ENCODE measurements at places on chromosomes 16 and 17. TPM values are rescaled to one million over a fixed set of nuclear protein-coding genes. Genes with fewer than 3 reads are reported as not detected.

Gene CYGB
- total RNA-seq, result 3.0 TPM

Gene KRT39
- total RNA-seq, result not detected

Gene GINS3
- 2.3 TPM for total RNA-seq

Gene ARHGAP44
- total RNA-seq, result 11.6 TPM

Gene ALOX15B
- not detected for total RNA-seq

DNA sequence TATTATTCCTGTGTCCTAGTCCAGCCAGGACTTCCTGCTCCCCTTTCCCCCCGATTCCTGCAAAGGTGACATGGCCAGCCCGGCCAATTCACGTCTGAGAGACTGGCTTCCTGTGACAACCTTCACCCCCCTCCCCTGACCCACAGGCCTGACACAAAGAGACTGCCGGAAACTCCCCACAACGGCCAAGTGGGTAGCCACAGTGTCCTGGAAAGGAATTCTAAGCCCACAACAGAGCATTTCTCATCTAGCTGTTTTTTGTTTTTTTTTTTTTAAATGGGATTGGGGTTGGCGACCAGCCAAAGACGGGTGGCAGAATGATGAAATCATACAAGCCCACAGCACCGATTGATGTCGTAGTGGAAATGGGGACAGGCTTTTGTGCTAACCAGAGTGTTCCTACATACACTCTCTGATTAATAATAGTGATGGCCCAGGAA is 2.8 kb upstream of the XAF1 start:
- DNase-seq, result no peak

- DNase-seq, result no peak
Observed at GRCh38 chr16:17986991-17987390, 349.5 kb downstream of the NPIPA8 start.

GRCh38 chr17:56159826-56160380 is 6.6 kb downstream of the ANKFN1 start:
- DNase-seq, result no peak

DNA sequence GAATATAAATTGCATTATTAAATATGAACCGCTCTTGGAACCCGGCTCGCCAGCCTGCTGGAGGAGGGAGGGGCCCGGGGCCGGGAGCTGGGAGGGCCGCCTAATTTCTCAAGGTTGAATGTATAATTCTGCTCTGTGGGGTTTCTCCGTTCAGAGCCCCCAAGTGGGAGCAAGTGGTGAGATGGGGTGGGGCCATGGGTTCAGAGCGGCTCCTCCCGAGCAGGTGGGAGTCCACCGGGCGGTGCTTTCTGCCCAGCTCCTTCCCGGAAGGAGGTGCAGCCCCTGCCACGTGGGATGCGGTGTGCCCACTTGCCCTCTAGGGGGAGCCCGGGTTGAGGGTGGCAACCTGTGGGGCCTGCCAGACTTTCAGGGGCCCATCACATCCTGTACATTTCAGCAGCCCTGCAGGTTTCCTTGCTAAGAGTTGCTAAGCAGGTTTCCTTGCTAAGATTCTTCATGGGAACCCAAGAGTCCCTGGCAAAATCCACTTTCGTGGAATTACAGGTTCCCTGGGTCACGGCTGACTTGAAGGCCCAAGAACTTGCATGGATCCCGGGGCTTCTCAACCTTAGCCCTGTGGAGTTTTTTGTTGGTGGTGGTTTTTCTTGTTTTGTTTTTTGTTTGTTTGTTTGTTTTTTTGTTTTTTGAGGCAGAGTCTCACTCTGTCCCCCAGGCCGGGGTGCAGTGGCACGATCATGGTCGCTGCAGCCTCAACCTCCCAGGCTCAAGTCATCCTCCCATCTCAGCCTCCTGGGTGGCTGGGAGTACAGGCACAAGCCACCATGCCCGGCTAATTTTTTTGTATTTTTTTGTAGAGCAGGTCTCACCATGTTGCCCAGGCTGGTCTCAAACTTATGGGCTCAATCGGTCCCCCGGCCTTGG is 196.7 kb upstream of the GSE1 start:
- DNase-seq, result peak; percentile 76

DNA sequence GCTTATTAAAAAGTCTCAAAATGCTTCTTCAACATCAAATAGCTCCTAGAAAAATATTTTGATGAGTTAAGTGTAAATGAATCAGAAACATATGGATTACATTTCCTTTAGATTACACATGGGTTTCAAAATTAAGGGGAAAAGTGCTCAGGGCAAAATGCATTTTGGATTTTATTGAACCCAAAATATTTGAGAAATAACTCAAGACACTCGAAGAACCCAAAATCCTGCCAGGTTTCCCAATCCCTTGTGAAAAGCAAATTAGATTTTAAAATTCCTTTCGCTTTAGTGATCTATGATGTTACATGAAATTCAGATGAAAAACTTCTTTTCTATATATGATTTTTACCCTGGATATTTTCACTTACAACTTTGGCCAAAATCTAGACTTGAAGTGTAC is 847.4 kb upstream of the SOX9 start:
- DNase-seq, result no peak

DNA sequence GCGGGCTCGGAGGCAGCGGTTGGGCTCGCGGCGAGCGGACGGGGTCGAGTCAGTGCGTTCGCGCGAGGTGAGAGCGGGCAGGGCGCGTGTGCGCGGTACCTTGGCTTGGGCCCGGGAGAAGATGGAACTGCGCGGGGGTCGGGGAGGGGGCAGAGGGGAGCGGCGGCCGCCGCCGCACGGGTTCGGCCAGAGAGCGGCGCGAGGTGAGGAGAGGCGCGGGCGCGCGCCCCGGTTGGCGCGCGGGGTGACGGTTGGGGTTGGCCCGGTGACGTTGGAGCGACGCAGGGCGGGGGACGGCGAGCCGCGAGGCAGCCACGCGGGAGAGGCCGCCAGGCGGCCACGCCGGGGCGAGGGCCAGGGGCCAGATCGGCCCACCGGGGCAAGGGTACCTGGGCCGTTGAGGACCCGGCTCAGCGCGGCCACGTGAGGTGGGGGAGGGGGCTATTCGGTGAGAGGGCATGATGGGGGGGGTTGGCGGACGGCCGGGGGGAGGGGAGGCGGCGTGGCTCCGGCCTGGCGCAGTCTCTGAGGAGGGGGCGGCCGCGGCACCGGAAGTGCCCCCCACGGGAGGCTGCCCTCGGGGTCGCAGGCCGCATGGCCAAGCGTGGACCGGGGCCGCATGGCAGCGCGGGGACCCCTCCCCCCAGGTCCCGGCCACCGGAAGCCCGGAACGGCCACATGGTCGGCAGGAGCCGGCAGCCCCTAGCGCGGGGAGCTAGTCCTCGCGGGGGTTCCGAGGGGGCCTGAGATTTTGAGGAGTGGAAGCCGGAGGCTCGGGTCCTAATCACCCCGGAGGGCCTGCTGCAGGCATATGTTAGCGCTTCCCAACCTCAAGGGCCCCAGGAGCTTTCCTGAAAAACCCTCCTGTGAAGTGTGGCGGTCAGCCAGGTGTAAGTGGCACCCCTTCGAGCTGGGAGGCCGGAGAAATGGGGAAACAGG is 527 bp downstream of the EIF5A start:
- DNase-seq, result no peak

DNA sequence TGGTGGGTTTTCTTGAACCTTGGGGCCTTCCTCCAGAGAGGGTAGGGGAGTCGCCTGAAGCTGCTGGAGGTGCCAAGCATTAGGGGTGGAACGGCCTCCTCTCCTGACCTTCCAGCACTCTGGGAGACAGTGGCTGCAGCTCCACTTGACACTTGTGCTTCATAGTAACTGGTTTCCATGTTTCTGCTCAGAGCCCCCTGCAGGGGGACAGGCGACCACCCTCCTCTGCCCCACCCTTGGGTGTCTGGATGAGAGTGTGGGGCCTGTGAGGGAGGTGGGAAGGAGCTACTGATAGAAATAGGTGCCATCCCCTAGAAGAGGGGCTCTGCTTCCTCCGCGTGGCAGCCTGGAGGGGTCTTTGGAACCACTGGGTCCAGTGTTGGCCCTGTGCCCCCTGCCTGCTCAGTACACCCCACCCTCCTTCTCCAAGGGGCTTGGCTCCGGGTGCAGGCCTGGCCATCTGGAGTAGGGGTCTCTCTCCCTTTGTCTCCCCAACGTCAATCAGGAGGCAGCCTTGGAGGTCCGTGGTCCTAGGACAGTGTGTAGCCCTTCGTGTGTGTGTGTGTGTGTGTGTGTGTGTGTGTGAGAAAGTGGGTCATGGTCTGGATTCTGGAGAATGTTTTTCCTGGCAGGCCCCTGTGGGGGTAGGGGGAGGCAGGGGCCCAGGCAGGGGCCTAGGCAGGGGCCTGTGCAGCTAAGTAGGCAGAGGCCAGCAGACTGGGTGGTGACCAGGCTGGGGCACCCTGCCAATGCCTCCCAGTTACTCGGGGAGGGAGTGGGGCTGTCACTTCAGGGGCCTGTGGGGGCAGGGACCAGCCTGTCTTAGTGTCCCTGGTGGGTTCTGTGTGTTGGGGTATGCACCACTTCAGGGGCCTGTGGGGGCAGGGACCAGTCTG is 4.9 kb downstream of the LASP1 start:
- DNase-seq, result no peak
